ENCODE measurements at places on chromosomes 16 and 17. TPM values are rescaled to one million over a fixed set of nuclear protein-coding genes. Genes with fewer than 3 reads are reported as not detected.

DNA sequence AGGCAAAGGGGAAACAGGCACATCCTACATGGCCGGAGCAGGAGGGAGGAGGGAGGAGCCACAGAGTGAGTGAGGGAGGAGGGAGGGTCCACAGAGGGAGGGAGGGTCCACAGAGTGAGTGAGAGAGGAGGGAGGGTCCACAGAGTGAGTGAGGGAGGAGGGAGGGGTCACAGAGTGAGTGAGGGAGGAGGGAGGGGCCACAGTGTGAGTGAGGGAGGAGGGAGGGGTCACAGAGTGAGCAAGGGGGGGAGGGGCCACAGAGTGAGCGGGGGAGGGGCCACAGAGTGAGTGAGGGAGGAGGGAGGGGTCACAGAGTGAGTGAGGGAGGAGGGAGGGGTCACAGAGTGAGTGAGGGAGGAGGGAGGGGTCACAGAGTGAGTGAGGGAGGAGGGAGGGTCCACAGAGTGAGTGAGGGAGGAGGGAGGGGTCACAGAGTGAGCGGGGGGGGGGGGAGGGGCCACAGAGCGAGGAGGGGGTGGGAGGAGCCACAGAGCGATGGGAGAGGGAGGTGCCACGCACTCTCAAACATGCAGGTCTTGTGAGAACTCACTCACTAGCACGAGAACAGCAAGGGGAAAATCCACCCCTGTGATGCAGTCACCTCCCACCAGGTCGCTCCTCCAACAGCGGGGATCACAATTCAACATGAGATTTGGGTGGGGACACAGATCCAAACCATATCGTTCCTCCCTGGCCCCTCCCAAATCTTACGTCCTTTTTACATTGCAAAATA lies 24.3 kb upstream of the CDH15 start:
- DNase-seq: peak; percentile 19
- H3K4me1 ChIP-seq: no peaks in the 10 kb centered on the region
- no peaks in the 10 kb centered on the region for H3K36me3 ChIP-seq
- no peak overlapping the region for H3K27ac ChIP-seq
- no peak overlapping the region for H3K4me3 ChIP-seq

GRCh38 chr17:51371732-51372151 lies 111.4 kb downstream of the UTP18 start:
- no peak overlapping the region for H3K27ac ChIP-seq
- no peaks in the 10 kb centered on the region for H3K36me3 ChIP-seq
- DNase-seq: peak; percentile 41
- no peaks in the 10 kb centered on the region for H3K27me3 ChIP-seq
- peaks cover 10% of the 10 kb centered on the region for H3K4me1 ChIP-seq

SLC4A1 gene
- not detected for total RNA-seq

DNA sequence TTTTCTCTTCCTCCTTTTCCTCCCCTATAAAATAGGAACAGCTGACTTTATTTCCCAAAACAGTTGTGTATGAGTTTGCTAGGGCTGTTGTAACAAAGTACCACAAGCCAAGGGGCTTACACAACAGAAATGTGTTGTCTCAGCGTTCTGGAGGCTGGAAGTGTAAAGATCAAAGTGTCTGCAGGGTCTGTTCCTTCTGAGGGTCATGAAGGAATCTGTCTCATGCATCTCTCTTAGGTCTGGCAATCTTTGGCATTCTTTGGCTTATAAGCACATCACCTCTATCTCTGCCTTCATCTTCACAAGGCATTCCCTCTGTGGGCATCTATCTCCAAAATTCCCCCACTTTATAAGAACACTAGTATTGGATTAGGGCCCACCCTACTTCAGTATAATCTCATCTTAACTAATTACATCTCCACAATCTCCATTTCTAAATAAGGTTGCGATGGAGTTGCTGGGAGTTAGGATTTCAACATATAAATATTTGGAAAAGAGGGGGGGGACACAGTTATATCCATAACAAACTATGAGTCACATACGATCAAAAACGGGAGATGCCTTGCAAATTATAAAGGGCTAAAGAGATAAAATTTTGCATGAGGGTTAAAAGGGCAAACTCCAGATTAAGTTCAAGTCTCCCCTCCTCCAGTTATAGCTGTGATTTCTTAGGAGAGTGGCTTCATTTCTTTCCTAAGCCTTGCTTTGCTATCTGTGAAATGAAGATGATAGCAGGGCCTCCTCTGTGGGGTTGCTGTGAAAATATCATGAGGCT lies 109.7 kb downstream of the VAT1L start:
- no peaks in the 10 kb centered on the region for H3K27me3 ChIP-seq
- H3K27ac ChIP-seq: no peak overlapping the region
- H3K4me1 ChIP-seq: no peaks in the 10 kb centered on the region
- DNase-seq: no peak
- H3K4me3 ChIP-seq: no peak overlapping the region

STX1B gene
- total RNA-seq: 0.79 TPM

DNA sequence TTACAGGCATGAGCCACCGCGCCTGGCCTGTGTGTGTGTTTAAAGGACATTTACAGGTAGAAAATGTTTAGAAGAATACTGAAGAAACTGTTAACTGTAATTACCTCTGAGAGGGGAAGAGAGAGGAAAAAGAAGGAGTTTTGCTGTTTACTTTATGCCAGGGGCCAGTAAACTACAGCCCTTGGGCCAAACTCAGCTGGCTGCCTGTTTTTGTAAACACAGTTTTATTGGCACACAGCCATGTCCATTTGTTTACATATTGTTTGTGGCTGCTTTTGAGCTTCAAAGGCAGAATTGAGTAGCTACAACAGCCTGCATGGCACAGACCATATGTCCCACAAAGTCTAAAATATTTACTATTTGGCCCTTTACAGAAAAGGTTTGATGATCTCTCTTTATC lies 76.4 kb downstream of the GPR139 start:
- H3K27me3 ChIP-seq: no peaks in the 10 kb centered on the region
- no peak overlapping the region for H3K27ac ChIP-seq
- no peak for DNase-seq
- no peak overlapping the region for H3K4me3 ChIP-seq
- no peaks in the 10 kb centered on the region for H3K36me3 ChIP-seq

- peaks cover 63% of the 10 kb centered on the region for H3K4me1 ChIP-seq
- no peaks in the 10 kb centered on the region for H3K36me3 ChIP-seq
- no peaks in the 10 kb centered on the region for H3K27me3 ChIP-seq
These were observed 1.3 kb downstream of the ZNF652 start for GRCh38 chr17:49360796-49361128.

NGFR gene
- total RNA-seq: 0.15 TPM

GRCh38 chr17:41784207-41784744 lies 2.2 kb downstream of the JUP start:
- H3K4me3 ChIP-seq: no peak overlapping the region
- no peak for DNase-seq
- peak overlapping the region; percentile 47 for H3K27ac ChIP-seq
- no peaks in the 10 kb centered on the region for H3K36me3 ChIP-seq

GRCh38 chr16:49563666-49564065 lies 190.1 kb downstream of the C16orf78 start:
- no peaks in the 10 kb centered on the region for H3K4me1 ChIP-seq
- DNase-seq: no peak
- no peaks in the 10 kb centered on the region for H3K36me3 ChIP-seq
- no peak overlapping the region for H3K4me3 ChIP-seq
- no peaks in the 10 kb centered on the region for H3K27me3 ChIP-seq

DNA sequence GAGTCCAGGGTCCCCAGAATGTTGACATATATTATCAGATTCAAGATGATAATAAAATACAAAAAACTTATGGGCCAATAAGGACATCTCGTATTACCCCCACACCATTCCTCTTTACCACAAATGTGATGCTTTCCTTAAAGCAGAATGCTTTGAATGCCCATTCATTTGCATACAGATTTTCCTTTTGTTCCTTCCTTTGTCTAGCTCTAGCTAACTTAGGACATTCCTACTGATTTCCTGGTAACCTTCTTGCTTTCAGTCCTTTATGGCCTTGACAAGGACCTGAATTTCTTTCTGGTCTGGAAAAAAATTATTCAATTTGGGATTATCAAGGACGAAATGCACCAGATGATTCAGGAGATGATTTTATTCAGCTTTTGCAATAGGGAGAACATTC lies 304.0 kb downstream of the TMEM114 start:
- no peak for DNase-seq
- no peak overlapping the region for H3K27ac ChIP-seq
- H3K27me3 ChIP-seq: no peaks in the 10 kb centered on the region
- no peaks in the 10 kb centered on the region for H3K36me3 ChIP-seq
- H3K4me1 ChIP-seq: no peaks in the 10 kb centered on the region
- H3K4me3 ChIP-seq: no peak overlapping the region

CORO1A gene
- 889 TPM for total RNA-seq
